ENCODE measurements at places on chromosomes 5 and 9.

DNA sequence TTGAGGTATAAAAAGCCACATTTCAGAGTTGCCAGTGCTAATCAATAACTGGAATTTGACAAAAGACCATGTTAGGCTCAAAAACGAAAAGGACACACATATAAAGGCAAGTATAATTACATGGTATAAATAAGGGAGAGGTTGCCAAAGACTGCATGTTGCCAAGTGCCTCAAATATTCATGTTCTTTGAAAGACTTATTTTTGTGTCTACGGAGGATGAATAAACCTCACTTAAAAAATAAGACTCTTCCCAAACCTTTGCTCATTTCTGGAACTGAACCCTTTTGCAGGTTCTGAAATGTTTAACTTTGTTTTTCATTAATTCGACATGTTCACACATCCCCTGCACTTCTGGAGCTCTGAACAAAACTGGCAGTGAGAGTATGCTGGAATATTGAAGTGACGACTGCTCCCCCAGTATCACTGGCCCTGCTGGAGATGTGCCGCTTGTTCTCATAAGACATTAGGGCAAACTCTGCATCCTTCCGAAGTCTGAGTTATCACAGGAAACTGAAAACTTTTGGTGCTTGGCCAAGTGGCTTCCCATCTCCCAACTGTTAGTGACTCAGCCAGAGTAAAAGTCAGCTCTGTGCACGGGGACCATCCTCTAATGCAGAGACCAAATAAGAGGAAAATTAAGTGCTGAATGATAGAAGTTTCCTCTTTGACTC lies 336.8 kb downstream of the GLIS3 start:
- no peak for DNase-seq

DNA sequence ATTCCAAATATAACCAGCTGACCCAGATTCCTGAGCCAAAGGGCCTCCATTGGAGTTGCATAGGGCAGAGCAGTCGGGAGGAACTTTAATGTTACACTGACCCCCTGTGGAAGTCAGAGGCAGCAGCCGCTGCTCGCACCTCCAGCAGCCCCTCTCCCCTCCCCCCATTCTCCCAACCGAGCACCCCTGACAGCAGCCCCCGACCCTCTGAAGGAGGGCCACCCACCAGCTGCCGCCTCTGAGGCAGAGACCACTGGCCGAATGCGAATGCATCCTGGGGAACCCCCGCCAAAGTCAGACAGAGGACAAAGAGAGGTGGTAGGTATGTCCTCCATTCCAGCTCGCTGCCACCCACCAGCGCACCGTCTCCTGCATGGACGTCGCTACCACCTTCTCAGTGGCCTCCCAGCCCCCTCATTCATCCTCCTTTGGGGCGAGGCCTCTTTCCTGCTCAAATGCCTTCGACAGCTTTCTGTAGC lies 231.0 kb downstream of the CDK5RAP2 start:
- DNase-seq: no peak

DNA sequence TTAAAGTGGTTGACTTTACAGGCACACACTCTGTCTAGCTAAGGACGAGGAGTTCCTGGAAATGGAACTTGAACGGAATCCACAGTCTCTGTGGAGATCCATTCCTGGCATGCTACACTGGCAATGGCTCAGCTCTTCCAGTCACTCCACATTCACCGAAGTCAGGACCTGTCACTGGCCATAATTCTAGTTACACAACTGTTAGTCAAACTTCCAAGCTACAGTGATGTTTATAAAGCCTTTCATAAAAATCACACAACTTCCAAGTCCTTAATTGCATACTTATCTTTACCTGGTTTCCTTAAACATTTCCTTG lies 15.7 kb downstream of the CDC14B start:
- DNase-seq: no peak

- DNase-seq: no peak
Measured at GRCh38 chr5:15763754-15764153, 263.8 kb downstream of the FBXL7 start.

GRCh38 chr9:83423815-83424707 lies 114.1 kb downstream of the FRMD3 start:
- DNase-seq: no peak

DNA sequence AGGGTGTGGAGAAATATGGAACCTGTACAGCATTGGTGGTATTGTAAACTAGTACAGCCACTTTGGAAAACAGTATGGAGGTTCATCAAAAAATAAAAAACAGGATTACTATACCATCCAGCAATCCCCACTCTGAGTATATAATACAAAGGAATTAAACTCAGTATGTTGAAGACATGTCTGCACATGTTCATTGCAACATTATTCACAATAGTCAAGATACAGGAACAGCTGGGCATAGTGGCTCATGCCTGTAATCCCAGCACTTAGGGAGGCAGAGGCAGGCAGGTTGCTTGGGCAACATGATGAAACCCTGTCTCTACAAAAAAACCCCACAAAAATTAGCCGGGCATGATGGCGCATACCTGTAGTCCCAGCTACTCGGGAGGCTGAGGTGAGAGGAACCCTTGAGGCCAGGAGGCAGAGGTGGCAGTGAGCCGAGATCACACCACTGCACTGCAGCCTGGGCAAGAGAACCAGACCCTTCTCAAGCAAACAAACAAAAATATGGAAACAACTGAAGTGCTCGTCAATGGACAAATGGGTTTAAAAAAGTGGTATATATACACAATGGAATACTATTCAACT lies 63.6 kb downstream of the TMEM174 start:
- DNase-seq: no peak

GRCh38 chr5:59698207-59699178 lies 195.0 kb downstream of the PDE4D start:
- DNase-seq: no peak

GRCh38 chr5:35876922-35877321 lies 20.2 kb downstream of the IL7R start:
- DNase-seq: no peak

DNA sequence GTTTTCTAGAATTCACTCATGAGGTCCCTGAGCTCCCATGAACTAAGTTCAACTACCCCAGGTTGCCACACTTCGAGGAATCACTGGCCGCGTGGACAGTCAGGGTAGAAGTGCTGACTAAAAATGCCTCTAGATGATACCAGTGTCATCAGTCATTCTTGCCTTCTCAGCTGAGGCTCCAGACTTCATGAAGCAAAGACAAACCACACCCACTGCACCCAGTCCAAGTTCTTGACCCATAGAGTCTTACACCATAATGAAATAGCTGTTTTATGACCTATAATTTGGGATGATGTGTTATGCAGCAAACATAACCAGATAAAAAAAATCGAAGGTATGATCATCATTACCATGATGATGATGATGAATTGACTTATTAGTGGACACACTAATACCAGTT lies 632.9 kb upstream of the TLE4 start:
- DNase-seq: no peak

DNA sequence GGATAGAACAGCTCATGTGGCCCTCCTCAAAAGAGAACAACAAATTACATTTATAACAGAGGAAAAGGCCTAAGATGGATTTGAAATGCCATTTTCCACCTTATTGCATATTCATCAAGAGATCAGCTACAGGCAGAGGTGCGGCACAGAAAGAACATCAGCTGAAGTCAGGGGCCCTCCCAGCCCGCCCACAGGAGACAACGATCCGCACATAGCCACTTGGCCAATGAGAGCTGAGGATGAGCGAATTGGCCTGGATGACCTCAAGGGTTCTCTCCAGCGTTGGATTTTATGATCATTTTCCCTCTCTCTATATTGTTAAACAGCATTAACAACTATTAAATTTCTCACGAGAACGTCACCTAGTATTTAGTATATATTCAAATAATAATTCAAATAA lies 97.6 kb downstream of the GNAQ start:
- no peak for DNase-seq

GRCh38 chr9:89480825-89481537 lies 16.9 kb downstream of the SEMA4D start:
- no peak for DNase-seq

DNA sequence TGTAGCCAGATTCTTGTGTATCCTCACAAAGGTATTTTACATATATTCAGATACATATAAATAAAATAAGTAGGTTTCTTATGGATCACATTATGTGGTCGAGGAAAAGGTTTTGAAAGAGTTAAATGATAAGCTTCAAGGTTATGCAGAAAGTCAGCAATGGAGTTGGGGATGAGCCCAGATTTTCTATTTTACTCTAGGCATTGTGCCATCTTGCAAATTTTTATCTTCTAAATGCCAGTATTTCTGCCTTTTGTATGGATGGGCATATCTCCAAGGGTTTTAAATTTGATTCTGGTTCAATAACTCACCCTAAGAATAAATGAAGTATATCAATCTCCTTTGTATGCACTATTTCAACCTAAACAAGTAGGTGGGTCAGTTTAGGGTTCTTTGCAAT lies 410.7 kb downstream of the DMRTA1 start:
- DNase-seq: no peak

GRCh38 chr5:95773335-95774059 lies 42.4 kb downstream of the RHOBTB3 start:
- DNase-seq: no peak

GRCh38 chr5:170120576-170120975 lies 14.9 kb downstream of the FOXI1 start:
- no peak for DNase-seq

- DNase-seq: no peak
Measured at GRCh38 chr9:89149726-89150125, 28.9 kb downstream of the SHC3 start.

DNA sequence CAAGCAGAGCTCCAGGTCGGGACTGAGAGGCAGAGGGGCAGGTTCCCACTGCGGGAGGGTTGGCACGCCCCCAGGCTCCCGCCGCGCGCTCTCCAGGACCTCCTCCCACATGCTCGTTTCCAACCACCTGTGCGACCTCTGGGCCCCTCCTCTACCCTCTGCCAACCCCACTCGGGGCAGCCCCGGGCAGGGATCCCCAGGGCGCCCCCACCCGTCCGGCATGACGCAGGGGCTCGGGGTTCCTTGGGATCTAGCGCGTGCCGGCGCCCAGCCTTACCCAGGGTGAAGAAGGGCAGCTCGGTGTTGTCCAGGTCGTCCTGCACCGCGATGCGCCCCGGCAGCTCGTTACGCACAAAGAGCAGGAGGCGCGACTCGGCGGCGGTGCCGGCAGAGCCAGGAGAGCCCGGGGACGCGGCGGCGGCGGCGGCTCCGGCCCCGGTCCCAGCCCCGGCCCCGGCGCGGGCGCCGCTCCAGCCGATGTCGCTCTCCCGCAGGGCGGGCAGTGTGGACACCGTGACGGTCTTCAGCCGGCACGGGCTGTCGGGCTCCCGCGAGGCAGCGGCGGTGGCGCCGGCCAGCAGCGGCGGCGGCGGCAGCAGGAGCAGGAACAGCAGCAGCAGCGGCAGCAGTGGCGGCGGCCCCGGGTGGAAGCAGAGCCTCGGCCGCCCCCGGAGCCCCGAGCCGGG lies 494 bp downstream of the ASTN2 start:
- no peak for DNase-seq

DNA sequence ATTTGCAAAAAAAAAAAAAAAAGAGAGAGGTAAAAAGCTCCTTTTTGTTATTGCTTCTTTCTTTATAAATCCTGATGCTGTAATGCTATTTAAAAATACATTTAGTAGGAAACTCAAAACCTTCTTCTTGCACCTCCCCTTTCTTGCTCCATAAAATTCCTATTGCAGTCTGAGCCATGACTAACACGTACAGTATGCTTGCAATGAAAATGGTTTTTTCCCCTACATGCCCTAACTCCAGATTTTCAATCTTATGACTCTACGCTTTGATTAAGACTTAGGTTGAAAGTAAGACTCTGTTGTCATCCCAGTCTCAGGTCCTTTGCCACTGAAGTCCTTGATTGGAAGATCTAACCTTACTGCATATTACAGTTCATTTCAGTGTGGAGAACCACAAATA lies 23.9 kb downstream of the FGF10 start:
- no peak for DNase-seq

DNA sequence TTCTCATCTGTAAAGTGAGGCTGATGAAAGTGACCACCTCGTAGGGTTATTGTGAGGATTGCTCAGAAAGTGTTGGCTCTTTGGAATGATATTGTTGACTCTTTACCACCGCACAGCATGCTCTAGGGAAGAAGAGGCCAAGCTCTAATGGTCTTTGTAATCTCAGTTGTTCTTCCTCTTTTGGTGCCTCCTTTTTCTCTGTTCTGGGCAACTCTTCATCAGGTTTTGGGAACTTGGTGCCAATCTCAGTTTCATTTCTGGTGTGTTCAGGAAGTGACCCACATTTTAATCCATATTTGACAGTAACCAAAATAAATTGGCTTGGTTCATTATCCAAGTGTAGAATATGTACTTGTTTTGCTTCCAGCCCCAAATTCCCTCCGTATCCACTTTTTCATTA lies 25.1 kb downstream of the ARHGAP26 start:
- DNase-seq: no peak

DNA sequence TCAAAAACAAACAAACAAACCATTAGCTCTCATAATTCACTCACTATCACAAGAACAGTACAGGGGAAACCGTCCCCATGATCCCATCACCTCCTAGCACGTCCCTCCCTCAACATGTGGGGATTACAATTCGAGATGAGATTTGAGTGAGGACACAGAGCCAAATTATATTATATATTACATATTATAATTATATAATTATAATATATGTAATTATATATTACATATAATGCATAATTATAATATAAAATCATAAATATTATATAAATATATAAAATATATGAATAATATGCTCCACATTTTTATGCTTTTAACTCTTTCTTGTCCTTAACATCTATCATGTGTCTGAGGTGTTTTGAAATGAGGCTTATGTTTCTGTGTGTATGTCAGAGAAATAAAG lies 3.4 kb upstream of the C9 start:
- DNase-seq: no peak

DNA sequence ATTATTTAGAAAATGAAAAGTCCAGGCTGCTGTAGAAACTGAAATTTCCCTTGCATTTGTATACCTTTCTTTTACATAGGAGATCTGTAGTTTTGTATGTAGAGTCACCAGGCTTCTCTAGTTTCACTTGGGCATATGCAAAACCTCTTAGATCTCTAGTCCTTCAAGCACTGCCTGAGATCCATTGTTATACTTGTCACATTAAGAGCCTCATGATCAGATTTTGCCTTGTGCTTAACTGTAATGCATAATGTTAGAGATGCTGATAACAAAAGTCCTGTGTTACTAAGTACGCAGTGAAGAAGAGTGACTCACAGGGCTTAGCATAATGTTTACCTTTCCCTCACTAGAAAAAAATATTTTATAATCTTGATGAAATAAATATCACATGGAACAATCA lies 250.2 kb downstream of the CYLC2 start:
- DNase-seq: peak; percentile 74

- DNase-seq: no peak
Measured at GRCh38 chr5:101877451-101877850, 418.6 kb downstream of the SLCO4C1 start.

GRCh38 chr5:68122439-68123328 lies 92.9 kb upstream of the PIK3R1 start:
- no peak for DNase-seq
